IPS DF 6.9 (cell line): ENCODE measurements at places on chromosomes 12 and 14.
A peak's percentile ranks its signal among the peaks of the same experiment; 100 is the strongest.

GRCh38 chr12:114955414-114956014 is 271.5 kb upstream of the TBX3 start:
- DNase-seq = no peak

GRCh38 chr14:88140874-88141273 is 135.9 kb downstream of the GPR65 start:
- no peak for DNase-seq

DNA sequence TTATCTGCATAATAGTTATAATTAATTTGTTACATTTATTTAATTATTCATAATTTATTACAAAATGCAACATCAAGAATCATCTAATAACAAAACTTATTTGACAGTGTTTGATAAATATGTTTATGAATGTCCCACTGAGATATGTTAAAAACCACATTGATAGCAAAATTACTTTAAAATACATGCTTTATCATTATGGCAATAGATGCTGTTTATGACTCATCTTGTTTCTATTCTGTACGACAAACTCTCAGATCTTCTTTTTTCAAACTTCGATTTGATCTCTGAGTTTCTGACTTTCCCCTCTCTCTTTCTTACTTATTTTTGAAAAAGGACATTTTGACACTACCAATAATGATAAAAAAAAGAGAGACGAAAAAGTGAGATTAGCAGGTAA is 56.8 kb upstream of the LRRK2 start:
- no peak for DNase-seq

DNA sequence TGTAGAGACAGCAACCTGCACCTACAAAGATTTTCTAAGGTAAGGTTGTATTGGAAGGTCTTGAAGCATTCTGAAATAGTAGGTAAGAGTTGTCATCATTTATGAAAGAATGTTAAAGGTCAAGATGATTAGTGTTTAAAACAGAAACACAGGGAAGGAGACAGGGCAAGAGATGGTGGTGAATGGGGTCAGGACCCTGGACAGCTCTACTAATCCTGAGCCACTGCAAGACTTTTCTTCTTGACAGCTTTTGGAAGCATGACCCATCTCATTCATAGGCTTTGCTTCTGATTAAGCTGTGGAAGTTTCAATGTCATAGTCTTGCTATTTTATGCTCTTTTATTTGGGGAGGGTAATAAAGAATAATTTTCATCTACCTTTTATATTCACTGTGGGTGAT is 75.5 kb upstream of the CAND1 start:
- peak; percentile 22 for DNase-seq

DNA sequence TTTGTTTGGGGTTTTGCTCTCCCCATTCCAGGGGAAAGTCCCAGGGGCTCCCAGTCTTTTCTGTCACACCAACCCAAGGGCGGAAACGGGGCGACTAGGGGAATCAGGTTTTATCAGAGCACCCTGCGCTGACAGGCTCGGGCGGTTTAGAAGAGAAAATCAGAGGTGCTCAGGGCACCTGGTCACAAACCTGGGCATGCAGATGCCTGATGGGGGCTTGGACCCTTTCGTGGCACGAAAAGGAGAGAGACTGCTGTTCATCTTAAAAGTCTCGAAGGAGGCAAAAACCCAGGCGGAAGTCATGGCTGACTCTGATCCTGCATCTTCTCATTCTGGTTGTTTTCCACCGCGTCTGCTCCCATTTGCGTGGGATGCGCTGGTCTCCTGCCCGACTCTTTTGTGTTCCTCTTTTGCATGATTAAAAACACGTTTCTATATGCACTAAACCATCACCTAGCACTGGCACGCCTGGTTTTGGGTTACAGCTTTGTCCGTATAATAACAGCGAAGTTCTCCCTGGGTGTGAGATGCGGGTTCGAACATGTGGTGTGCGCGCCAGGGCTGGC is 13.2 kb downstream of the OTX2 start:
- no peak for DNase-seq

DNA sequence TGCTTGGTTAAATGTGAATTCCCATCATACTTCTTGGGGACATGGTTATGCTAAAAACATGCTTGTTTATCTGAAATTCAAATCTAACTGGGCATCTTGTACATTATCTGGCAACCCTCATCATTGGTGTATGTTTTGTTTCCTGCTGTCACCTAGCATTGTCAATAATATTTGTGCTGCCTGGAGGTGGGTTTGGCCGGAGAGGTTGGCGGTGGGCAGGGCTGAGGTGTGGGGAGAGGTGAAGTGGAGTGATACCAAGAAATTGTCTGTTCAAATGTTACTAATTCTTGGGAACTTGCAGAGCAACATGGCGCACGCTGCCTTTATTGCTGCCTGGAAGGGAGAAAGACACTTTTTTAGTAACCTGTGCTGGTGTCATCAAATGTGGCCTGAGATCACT is 280.5 kb downstream of the VRK1 start:
- DNase-seq = no peak

DNA sequence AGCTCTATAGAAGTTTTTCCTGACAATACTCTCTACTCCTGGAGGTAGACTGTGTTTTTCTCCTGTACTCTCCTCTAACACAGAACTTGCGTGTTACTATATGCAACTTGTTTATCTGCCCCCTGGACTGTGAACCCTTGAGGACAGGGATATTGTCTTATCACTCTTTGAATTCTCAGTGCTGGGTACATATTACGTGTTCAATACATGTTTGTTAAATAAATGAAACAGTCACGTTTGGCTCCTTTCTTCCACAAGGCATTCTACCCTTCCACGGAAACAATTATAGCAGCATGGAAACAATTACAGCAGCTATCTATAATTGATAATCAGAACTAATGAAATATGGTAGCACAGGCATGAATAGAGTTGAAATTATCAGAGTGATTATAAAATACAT is 50.7 kb downstream of the CRADD start:
- DNase-seq = no peak

DNA sequence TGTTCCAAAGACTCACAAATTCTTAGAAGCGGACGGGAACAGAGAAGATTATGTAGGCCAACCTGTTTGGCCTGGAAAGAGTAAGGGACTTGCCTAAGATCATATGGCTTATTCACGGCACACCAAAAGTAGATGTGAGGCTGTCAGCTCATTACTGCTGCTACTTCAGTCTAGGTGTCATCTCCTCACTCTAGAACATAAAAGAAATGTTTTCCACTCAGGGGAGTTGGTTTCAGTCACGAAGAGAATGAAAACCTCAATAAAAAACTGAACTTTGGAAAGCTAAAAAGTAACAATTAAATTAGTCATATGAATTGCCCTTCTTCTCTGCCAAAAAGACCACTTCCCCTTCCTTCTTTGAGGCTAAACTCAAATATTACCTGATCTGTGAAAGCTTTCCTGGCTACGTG is 658 bp upstream of the CEP128 start:
- DNase-seq = no peak

DNA sequence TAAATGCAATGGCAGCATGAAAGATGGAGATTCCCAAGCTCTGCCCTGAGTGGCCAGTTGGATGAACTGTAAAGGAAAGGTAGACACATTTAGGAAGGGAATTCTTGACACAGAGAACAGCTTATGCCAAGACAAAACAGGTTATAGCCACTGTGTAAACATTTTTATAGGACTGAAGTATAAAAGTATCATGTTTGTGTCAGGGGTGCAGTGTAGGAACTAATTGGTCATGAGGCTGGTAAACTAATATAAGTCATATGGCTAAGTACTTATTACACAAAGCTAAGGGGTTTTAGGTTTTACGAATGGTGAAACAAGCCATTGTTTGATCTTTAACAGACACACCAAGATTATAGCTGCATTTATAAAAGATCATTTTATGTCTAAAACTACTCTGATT is 207.7 kb upstream of the SLC16A7 start:
- no peak for DNase-seq

GRCh38 chr12:120630104-120630892 is 10.1 kb upstream of the CABP1 start:
- no peak for DNase-seq

- DNase-seq = no peak
These were observed 84.5 kb downstream of the MDGA2 start for GRCh38 chr14:47590767-47591495.

- DNase-seq = no peak
These were observed 101.3 kb downstream of the PPM1A start for GRCh38 chr14:60350366-60350720.
